ENCODE measurements at places on chromosomes 6 and 20.

DNA sequence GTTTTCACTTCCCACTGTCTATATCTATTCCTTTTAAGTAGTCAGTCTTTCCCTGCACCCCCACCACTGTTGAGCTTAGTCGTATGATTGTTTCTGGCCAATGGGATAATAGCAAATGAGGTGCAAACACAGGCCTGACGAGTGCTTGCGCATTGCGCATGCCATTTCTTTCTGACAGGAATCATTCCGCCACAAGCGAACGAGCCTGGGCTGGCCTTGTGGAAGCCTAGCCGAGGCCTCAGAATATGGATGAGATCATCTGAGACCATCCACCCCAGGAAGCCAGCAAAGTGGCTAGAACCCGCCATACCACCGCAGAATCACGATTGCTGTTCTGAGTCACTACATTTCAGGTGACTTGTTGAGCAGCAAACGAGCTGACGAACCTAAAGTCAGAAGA lies 52.2 kb upstream of the PRL start:
- DNase-seq = no peak

DNA sequence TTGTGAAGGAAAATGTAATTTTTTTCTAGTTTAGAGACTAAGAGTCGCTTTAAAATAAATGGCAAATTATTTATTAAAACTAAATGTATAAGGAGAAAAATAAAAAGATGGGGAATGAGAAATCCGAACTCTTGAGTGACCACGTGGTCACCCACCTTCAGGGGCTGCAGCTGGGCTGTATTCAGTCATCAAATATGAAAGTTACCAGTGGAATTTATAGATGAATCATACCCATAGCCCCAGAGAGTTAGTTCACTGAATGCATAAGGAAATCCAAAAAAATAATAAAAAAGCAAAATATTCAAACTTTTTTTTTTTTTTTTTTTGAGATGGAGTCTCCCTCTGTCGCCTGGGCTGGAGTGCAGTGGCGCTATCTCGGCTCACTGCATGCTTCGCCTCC lies 947.7 kb upstream of the ADGRB3 start:
- no peak for DNase-seq

GRCh38 chr20:20969701-20970280 lies 136.4 kb downstream of the LINC00237 start:
- DNase-seq = no peak

- no peak for DNase-seq
Measured at GRCh38 chr6:134654751-134655150, 295.1 kb downstream of the ALDH8A1 start.

DNA sequence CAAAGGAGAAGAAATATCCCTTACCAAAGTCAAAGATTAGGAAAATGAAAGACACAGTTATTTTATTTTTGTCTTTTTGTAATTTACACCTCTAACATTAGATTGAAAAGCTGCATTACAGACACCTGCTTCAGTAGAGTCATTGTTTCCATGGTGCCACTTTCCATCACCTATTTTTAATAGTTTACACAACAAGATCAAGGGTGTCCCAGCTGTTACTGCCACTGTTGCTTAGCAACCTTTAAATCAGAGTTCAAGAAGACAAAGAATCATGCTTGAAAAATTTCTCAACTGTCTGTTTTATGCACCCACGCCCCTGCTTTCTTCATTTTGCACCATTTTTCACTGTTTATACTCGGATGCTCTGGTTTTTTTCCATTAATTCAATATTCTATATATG lies 668.2 kb upstream of the GJE1 start:
- DNase-seq = peak; percentile 86

DNA sequence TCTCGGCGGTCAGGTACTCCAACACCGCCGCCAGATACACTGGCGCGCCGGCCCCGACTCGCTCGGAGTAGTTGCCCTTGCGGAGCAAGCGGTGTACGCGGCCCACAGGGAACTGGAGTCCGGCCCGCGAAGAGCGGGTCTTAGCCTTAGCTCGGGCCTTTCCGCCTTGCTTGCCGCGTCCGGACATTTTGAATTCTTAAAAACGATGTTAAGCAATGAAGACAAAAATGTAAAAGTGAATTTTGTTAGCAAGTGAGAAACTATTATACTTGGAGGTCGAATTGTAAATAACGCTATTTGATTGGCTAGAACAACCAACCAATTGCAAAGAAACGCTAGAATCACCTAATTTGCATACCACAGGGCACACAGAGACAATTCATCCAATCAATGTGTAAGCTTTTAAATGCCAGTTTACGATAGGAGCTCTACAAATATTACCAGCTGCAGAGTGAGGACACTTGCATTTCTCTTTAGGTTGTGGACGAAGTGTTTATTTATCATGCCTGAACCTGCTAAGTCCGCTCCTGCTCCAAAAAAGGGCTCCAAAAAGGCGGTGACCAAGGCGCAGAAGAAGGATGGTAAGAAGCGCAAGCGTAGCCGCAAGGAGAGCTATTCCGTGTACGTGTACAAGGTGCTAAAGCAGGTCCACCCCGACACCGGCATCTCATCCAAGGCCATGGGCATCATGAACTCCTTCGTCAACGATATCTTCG lies 112.0 kb downstream of the HFE start:
- DNase-seq = peak; percentile 97

- DNase-seq = peak; percentile 79
Measured at GRCh38 chr20:61120595-61121515, 131.2 kb upstream of the CDH4 start.

DNA sequence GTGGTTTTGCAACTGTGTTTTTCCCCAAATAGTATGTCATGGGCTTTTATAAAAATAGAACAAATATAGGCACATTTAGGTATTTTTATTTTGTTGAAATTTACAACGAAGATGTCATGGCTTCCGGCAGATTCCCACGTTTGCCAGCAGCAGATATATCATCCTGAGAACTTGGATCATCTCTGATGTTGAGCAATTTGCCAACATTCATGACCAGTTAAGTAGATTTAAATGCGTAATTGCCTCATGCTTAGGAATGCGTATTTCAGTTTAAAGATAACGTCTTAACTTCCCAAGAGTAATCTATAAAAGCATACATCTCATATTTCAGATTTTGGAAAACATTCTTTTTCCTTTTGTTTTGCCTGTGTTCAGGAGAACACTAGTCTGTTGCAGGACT lies 457.8 kb downstream of the QKI start:
- peak; percentile 23 for DNase-seq

- DNase-seq = no peak
Measured at GRCh38 chr6:89510393-89510792, 77.4 kb downstream of the ANKRD6 start.

GRCh38 chr6:108592371-108593337 lies 31.9 kb downstream of the FOXO3 start:
- DNase-seq = peak; percentile 95

DNA sequence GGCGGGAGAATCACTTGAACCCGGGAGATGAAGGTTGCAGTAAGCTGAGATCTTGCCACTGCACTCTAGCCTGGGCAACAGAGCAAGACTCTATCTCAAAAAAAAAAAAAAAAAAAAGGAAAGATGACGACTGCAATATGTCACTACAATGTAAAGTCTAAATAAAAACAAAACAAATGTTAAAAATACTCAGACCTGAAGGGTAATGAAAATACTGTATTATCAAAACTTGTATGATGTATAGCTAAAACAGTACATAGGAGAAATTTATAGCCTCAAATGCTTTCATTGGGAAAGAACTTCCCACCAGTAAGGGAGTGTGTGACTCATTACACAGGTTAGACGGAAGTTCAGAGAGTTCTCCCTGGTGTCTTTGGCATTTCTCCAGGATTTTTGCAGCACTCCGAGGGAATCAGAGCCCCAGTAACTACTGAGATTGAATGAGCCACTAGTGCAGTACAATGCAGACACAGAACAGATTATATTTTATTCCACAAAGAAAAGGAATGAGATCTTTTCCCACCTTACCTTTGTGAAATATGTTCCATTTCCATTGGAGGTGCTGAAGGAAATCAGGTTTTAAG lies 12.5 kb upstream of the RALGAPB start:
- DNase-seq = peak; percentile 97

DNA sequence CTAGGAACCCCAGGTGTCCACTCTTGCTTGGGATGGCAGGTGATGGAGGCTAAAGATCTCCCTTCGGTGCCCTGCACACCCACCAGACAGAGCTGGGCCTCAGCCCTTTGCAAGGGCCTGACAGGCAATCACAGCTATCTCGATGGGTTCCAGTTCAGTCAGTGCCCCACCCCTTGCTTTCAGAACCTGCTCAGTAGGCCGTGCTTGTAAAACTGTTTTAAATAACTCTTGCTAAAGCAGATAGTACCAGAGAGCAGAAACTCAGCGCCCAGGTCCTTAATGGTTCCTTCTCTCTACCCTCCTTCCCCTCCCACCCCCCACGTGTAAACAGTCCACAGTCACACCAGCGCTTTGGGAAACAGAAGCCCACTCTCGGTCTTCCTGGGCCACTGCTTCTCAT lies 39.2 kb downstream of the C6orf132 start:
- no peak for DNase-seq

DNA sequence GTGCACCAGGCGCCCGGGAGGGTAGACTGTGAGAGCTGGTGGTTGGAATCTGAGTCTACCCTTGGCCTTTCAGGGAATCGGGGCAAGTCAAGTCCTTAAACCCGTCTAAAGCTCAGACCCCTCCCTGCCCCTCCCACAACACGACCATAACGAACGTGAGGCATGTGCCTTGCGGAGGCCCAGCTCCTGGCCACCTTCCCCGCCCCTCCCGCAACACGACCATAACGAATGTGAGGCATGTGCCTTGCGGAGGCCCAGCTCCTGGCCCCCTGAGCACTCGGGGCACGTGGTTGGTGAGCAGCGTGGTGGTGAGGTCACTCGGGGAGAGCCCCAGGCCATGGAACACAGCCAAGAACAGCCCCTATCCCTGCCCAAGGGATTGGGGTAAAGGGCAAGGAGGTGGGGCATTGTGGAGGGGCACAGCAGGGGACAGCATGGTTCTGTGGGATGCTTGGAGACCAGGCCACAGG lies 132.2 kb downstream of the TAF4 start:
- DNase-seq = no peak

GRCh38 chr6:166435574-166435973 lies 52.8 kb upstream of the MPC1 start:
- no peak for DNase-seq

DNA sequence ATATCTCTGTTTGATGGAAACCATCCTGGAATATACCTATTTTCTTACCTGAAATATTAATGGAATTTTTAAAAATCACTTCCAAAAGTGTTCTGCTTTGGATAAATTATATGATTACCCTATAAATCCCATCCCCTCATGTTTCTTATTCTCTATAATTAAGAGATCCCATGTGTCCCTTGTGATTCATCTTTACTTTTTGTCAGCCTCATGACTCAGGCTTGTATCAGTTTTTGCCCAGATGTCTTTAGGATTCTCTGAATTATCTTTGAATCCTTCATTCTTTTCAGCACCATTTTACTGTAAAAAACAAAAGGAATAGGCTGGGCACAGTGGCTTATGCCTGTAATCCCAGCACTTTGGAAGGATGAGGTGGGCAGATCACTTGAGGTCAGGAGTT lies 804.5 kb upstream of the CITED2 start:
- peak; percentile 75 for DNase-seq

DNA sequence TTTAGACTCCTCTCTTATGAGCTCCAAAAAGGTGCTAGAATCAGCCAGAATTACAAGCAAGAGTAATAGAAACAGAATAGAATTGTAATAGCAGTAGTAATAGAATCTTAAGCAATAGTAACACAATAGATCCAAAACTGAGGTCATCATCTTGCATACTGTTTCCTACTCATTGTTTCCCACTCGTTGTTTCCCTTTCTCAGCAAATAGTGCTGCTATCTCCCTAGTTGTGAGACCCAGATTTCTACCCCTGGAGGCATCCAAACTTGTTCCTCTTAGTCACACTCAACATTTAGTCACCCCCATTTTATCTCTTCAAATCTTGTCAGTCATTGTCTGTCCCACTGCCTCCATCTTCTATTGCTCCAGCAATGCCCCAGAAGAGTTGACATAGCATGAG lies 356.9 kb upstream of the MARCKS start:
- peak; percentile 58 for DNase-seq

DNA sequence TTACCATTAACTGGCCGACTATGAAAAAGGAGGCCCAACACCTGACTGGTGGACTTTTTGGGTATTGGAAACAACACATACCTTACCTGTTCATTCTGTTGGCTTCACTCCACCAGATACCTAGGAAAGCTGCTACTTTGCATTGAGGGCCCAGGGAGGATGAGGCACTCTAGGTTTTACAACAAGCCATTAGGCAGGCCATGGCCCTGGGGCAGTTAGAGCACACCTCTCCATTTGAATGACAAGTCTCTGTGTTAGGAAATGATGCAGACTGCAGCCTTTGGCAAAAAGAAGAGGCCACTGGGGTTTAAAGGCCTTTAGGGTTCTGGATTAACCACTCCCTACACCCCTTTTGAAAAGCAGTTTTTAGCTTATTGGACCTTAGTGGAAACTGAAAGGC lies 144.3 kb downstream of the OR2B2 start:
- DNase-seq = no peak

Measured in M059J (cell line).